ENCODE measurements at places on chromosomes 12 and 14. TPM values are rescaled to one million over a fixed set of nuclear protein-coding genes. Genes with fewer than 3 reads are reported as not detected.

Gene SCFD1
- total RNA-seq = 132 TPM

Gene RARG
- total RNA-seq = 33.7 TPM

Gene COCH
- not detected for total RNA-seq

Gene NINJ2
- total RNA-seq = 15.6 TPM

Gene MGAT4C
- total RNA-seq = 0.34 TPM

Gene KERA
- not detected for total RNA-seq

Gene SLC25A47
- total RNA-seq = not detected

Gene LRP1-AS
- not detected for total RNA-seq
